ENCODE measurements at places on chromosomes 5 and 9.
A peak's percentile ranks its signal among the peaks of the same experiment; 100 is the strongest.

GRCh38 chr9:123378956-123379660 is 23.1 kb downstream of the CRB2 start:
- no peak for DNase-seq

- DNase-seq: no peak
Measured at GRCh38 chr5:44860267-44860666, 51.5 kb downstream of the MRPS30 start.

GRCh38 chr5:135154197-135154596 is 120.2 kb upstream of the PITX1 start:
- DNase-seq: peak; percentile 48

GRCh38 chr5:82183828-82184227 is 94.3 kb downstream of the RPS23 start:
- DNase-seq: peak; percentile 50
